ENCODE measurements at places on chromosomes 4 and X.

- DNase-seq = no peak
Measured at GRCh38 chr4:78784236-78784865, 8.2 kb downstream of the BMP2K start.

GRCh38 chr4:159682996-159683395 is 580.1 kb downstream of the RAPGEF2 start:
- DNase-seq = no peak

- no peak for DNase-seq
Measured at GRCh38 chrX:105829011-105829410, 6.7 kb downstream of the NRK start.

GRCh38 chr4:159447296-159447695 is 344.4 kb downstream of the RAPGEF2 start:
- no peak for DNase-seq

DNA sequence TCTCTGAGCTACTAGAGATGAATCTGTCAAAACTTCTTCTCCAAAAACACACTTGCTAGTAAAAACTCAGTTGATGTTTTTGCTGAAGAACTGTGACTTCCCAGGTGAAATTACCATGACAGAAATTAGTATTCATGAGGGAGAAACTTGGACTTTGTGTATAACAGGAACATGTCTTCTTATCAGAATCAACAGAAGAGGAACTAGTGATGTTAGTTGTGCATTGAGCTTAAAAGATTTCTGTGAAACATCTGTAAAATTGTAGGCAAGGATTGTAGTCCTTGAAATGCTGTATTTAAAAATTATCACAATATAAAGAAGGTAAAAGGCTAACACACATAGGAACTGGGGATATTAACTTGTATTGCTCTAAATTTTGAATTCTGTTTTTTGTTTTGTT is 11.3 kb downstream of the FAM241A start:
- DNase-seq = no peak

GRCh38 chr4:147370473-147370872 is 110.4 kb upstream of the EDNRA start:
- DNase-seq = no peak

- DNase-seq = no peak
Measured at GRCh38 chrX:150683536-150684146, 9.6 kb upstream of the MTMR1 start.

All from tibial nerve (tissue), 4 donors.